ENCODE measurements at places on chromosomes 3 and 15. TPM values are rescaled to one million over a fixed set of nuclear protein-coding genes. Genes with fewer than 3 reads are reported as not detected.

Gene PRR20G
- not detected for total RNA-seq

GRCh38 chr15:41966414-41966812, 5.9 kb downstream of the EHD4 start:
- no peak for DNase-seq

Gene HESX1
- 50.6 TPM for total RNA-seq

Gene IFT57
- 65.6 TPM for total RNA-seq

GRCh38 chr15:66947471-66947870, 117.9 kb upstream of the SMAD3 start:
- no peak for DNase-seq

Measured in neural progenitor cell (in vitro differentiated cells).